ENCODE measurements at places on chromosomes 12 and 14. TPM values are rescaled to one million over a fixed set of nuclear protein-coding genes. Genes with fewer than 3 reads are reported as not detected.

GRCh38 chr14:105204931-105205672, 24.0 kb upstream of the NUDT14 start:
- no peaks in the 10 kb centered on the region for H3K36me3 ChIP-seq
- no peak overlapping the region for H3K4me3 ChIP-seq
- no peaks in the 10 kb centered on the region for H3K4me1 ChIP-seq
- no peaks in the 10 kb centered on the region for H3K27me3 ChIP-seq

- no peak overlapping the region for H3K4me3 ChIP-seq
- H3K27ac ChIP-seq: no peak overlapping the region
- no peak for DNase-seq
- peaks cover 14% of the 10 kb centered on the region for H3K4me1 ChIP-seq
Measured at GRCh38 chr12:131852551-131853299, 24.5 kb downstream of the MMP17 start.

- no peaks in the 10 kb centered on the region for H3K36me3 ChIP-seq
- DNase-seq: peak; percentile 94
- H3K4me3 ChIP-seq: no peak overlapping the region
Measured at GRCh38 chr12:32437095-32437515, 37.7 kb downstream of the FGD4 start.

- no peaks in the 10 kb centered on the region for H3K27me3 ChIP-seq
- no peak overlapping the region for H3K4me3 ChIP-seq
- H3K27ac ChIP-seq: no peak overlapping the region
- H3K4me1 ChIP-seq: peaks cover 20% of the 10 kb centered on the region
- H3K36me3 ChIP-seq: no peaks in the 10 kb centered on the region
Measured at GRCh38 chr14:89629383-89629782, 212.3 kb upstream of the FOXN3 start.

DNA sequence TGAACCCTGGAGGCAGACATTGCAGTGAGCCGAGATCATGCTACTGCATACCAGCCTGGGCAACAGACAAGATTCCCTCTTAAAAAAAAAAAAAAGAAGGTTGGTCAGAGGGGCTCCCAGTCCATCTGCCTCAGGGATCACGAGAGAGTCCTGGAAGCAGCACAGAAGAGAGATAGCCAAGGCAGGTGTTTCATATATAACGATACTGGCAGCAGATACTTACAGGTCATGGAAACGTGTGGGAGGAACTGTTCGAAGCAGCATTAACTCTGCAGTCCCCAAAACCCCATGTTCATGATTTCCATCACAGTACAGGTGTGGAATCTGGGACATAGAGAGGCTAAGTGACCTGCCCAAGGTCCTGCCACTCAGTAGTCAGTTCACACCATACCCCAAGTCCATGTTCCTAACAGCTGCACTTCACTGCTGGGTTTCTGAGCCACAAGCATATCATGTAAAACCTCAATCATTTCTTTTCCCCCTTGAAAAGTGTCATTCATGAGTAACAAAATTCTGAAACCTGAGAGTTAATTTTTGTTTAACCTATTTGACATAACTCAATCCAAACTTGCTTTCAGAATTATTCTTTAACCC, 16.7 kb downstream of the CDK2AP1 start:
- DNase-seq: no peak
- peaks cover 28% of the 10 kb centered on the region for H3K36me3 ChIP-seq
- H3K4me1 ChIP-seq: peaks cover 4% of the 10 kb centered on the region
- no peaks in the 10 kb centered on the region for H3K27me3 ChIP-seq
- H3K27ac ChIP-seq: no peak overlapping the region
- no peak overlapping the region for H3K4me3 ChIP-seq

- H3K4me1 ChIP-seq: no peaks in the 10 kb centered on the region
- DNase-seq: peak; percentile 0
Measured at GRCh38 chr12:84069699-84070098, 842.9 kb downstream of the SLC6A15 start.

- H3K4me1 ChIP-seq: no peaks in the 10 kb centered on the region
- no peak overlapping the region for H3K4me3 ChIP-seq
- no peak for DNase-seq
- H3K27ac ChIP-seq: no peak overlapping the region
- no peaks in the 10 kb centered on the region for H3K36me3 ChIP-seq
- H3K27me3 ChIP-seq: no peaks in the 10 kb centered on the region
Measured at GRCh38 chr12:54680374-54680773, 32.2 kb upstream of the DCD start.

DNA sequence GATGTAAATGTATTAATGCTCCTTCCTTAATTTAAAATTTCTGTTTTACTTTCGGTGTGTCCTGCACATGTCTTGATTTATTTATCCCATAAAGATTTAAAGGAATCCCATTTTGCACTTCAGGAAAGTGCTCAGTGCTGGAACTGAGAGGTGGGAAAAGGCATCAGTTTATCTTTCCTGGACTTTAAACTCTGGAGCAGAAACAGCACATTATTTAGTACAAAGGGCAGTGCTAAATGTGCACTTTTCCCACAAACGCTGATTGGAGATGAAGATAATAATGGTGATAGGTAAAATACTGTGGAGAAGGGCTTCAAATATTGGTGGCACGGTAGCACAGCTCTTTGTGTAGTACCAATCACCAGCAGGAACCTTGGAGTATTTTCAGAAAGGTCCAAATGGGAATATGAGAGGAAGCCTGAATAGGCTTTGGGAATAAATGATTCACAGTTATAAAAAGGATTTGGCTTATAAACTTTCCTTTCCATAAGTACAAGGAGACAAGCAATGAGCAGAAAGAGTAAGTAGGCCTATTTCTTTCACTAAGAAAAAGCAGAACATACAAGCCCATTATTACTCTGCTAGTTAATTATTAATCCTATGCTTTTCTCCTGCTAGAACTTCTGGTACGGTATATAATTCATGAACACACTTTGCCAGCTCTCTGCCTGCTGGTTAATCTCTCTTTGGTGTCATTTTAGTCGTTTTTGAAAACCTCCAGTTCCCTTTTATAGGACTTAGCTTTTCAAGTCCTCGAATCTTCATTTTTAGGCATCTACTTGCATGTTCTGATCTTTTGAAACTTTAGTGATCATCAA, 58.3 kb downstream of the SLC15A5 start:
- no peaks in the 10 kb centered on the region for H3K27me3 ChIP-seq
- H3K36me3 ChIP-seq: no peaks in the 10 kb centered on the region
- no peak for DNase-seq
- no peaks in the 10 kb centered on the region for H3K4me1 ChIP-seq
- H3K27ac ChIP-seq: no peak overlapping the region

DNA sequence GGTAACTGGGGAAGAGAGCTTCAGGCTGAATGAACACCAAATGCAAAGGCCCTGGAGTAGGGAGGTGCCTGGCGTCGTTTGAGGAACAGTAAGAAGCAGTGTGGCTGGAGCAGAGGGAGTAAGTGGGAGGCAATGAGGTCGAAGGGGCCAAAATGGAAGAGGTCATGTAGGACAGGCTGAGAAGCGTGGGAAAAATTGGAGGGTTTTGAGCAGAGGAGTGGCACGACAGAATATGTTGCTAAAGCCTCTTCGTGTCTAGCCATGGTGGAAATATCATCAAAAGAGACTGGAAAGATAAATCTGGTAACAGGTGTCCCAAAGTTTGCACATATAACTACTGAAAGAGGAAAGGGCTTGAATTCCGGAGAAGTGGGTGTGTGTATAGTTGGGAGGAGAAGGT, 1.9 kb downstream of the TRIM9 start:
- peaks cover 21% of the 10 kb centered on the region for H3K27me3 ChIP-seq
- H3K27ac ChIP-seq: no peak overlapping the region
- no peaks in the 10 kb centered on the region for H3K36me3 ChIP-seq

DNA sequence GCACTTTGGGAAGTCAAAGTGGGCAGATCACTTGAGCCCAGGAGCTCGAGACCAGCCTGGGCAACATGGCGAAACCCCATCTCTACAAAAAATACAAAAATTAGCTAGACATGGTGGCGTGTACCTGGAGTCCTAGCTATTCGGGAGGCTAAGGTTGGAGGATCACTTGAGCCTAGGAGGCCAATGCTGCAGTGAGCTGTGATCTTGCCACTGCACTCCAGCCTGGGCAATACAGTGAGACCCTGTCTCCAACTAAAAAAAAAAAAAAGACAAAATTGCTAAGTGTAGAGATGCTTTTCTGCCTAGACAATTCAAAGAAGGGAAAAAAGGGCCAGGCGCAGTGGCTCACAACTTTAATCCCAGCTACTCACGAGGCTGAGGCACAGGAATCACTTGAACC, 3.4 kb upstream of the LRP6 start:
- H3K27me3 ChIP-seq: no peaks in the 10 kb centered on the region
- no peak overlapping the region for H3K27ac ChIP-seq
- no peak for DNase-seq

- peaks cover 53% of the 10 kb centered on the region for H3K4me1 ChIP-seq
- no peaks in the 10 kb centered on the region for H3K27me3 ChIP-seq
- H3K27ac ChIP-seq: peak overlapping the region; percentile 49
- peak; percentile 60 for DNase-seq
Measured at GRCh38 chr12:105228494-105228893, 7.5 kb downstream of the APPL2 start.

GRCh38 chr12:67853204-67853603, 136.0 kb upstream of the IFNG-AS1 start:
- H3K4me1 ChIP-seq: no peaks in the 10 kb centered on the region
- no peak overlapping the region for H3K27ac ChIP-seq
- no peaks in the 10 kb centered on the region for H3K27me3 ChIP-seq
- peak; percentile 69 for DNase-seq
- H3K36me3 ChIP-seq: no peaks in the 10 kb centered on the region

DNA sequence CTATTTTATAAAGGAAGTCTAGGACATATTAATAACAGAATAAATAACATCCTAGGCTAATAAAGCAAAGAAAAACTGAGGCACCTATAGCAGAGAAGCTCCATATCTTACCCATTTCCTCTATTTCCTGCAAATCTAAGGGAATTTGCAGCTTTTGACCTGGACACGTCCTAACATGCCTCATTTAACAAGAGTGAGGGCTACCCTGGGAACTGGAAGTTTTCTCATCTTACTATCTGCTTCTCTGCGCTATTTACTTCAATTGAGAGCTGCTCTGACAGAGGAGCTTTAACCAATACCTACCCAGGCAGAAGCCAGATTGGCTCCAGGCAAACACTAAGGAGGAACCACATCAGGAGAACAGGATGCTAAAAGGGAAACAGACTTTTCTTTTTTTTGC, 5.7 kb downstream of the YBX3 start:
- H3K27me3 ChIP-seq: no peaks in the 10 kb centered on the region
- DNase-seq: peak; percentile 51
- peak overlapping the region; percentile 78 for H3K27ac ChIP-seq
- peaks cover 35% of the 10 kb centered on the region for H3K4me1 ChIP-seq

- no peaks in the 10 kb centered on the region for H3K36me3 ChIP-seq
- no peak overlapping the region for H3K4me3 ChIP-seq
- no peaks in the 10 kb centered on the region for H3K4me1 ChIP-seq
- DNase-seq: no peak
- no peaks in the 10 kb centered on the region for H3K27me3 ChIP-seq
Measured at GRCh38 chr14:88729159-88729558, 63.6 kb downstream of the EML5 start.

- H3K36me3 ChIP-seq: peaks cover 57% of the 10 kb centered on the region
- H3K4me1 ChIP-seq: peaks cover 6% of the 10 kb centered on the region
- H3K4me3 ChIP-seq: no peak overlapping the region
- no peak overlapping the region for H3K27ac ChIP-seq
- no peaks in the 10 kb centered on the region for H3K27me3 ChIP-seq
Measured at GRCh38 chr14:99506276-99506675, 25.1 kb downstream of the CCNK start.

DNA sequence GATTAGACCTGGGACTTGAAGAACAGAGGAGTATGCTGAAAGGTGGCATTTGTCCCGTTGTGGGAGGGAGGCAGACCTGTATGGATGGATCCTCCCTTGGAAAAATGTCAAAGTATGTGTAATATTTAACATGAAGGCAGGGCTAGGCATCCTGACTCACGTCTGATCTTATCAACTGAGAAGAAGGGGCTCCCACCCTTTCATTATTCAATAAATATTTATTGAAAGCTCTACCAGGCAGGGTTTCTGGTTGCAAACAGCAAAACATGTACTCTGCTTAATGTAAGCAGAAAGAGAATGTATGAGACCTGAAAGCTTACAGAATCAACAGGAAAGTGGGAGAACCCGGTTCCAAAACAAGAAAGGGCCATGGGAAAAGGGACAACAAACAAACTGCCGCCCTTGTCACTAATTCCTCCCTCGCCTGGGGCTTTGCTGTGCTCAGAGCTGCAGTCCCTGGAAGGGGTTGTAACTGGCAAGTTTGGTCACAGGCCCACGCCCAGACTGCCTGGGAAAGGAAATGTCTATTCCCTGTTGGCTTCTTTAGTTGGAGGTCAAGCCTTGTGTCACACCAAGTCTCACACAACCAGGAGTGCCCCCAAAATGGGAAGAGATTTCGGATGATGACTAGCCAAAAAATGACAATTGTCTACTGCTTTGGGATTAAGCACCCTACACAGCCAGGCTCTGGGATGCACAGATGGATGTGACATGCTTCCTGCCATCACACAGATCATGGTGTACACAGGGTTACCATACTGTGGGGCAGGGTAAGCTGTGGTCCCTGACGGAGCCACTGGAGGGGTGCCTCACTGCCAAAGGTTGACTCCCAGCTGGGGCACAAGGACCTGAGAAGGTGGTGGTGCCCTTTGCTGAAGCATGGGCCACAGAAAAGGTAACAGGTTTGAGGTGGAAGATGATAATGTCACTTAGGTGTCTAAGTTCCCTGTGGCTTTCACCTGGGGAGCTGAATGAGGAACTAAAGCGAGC, 36.8 kb downstream of the RAB35 start:
- no peak overlapping the region for H3K4me3 ChIP-seq
- no peaks in the 10 kb centered on the region for H3K36me3 ChIP-seq
- peaks cover 4% of the 10 kb centered on the region for H3K27me3 ChIP-seq
- no peaks in the 10 kb centered on the region for H3K4me1 ChIP-seq
- no peak for DNase-seq

GRCh38 chr12:96985515-96986362, 78.7 kb downstream of the NEDD1 start:
- peaks cover 21% of the 10 kb centered on the region for H3K4me1 ChIP-seq
- H3K27ac ChIP-seq: no peak overlapping the region
- no peak for DNase-seq
- peak overlapping the region; percentile 55 for H3K4me3 ChIP-seq
- H3K27me3 ChIP-seq: peaks cover 10% of the 10 kb centered on the region
- no peaks in the 10 kb centered on the region for H3K36me3 ChIP-seq

DNA sequence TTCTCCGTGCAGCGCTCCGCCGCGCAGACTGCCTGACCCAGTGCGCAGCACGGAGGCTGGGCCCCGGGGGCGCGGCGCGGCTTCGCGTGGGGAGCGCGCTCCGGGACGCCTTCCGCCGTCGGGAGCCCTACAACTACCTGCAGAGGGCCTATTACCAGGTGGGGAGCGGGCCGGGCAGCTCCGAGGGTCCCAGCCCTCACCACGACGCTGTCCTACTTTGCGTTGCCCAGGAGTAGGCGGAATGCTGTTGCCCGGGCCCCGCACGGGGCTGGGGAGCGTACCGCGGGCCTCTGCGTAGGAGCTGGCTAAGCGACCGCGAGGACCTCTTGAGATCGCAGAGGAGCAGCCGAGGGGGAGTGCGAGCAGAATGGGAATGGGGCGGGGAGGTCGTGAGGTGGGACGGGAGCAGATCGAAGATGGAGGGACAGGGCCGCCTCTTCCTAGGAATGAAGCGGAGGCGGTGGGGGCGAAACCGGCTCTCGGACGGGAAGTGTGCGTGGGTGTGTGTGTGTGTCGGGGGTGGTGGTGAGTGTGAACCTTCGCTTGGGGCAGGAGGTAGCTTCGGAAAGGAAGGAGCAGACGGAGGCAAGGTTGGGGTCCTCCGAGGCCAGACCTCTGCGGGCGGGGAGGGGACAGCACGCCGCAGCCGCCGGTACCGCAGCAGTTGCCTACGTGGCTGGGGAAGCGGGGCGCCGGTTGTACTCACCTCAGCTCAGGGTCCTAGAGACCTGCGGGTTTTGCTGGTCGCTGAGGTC, 751 bp downstream of the P3H3 start:
- peak overlapping the region; percentile 71 for H3K4me3 ChIP-seq
- H3K27me3 ChIP-seq: no peaks in the 10 kb centered on the region
- H3K4me1 ChIP-seq: peaks cover 19% of the 10 kb centered on the region
- peak; percentile 47 for DNase-seq
- H3K36me3 ChIP-seq: peaks cover 13% of the 10 kb centered on the region

Gene RFX4
- total RNA-seq: 0.07 TPM

Gene ACTR6
- total RNA-seq: 26.6 TPM

Gene ATP23
- total RNA-seq: 3.4 TPM

Gene DDN
- total RNA-seq: 0.55 TPM
